ENCODE measurements at places on chromosomes 1 and 21.

DNA sequence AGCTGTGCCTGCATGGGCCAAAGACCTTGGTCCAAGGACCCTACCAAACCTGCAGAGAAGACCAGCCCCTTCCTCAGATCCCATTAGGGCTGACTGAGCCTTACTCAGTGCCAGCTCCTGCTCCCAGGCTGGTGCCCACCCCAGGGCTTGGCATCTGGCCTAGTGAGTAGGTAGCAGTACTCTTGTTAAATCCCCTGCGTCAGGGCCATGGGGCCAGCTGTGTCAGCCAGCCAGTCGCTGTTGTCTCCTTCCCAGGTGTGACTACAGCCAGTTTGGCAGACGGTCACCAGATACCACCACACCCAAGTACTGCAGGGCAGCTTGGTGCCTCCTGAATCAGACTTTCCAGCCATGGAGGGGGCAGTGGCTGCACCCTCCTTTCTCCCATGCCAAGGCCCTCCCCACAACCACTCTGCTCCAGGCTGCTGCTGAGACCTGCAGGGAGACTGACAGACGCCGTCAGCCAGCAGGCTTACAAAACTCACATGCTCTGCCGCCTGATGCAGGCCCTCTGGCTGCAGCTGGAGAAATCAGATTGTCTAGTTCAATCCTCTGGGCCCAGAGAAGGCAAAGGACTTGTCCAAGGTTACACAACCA is 3.0 kb downstream of the TENT5B start:
- peaks cover 24% of the 10 kb centered on the region for H3K27me3 ChIP-seq
- H3K4me1 ChIP-seq, result peaks cover 7% of the 10 kb centered on the region
- H3K36me3 ChIP-seq, result no peaks in the 10 kb centered on the region
- H3K4me3 ChIP-seq, result no peak overlapping the region
- no peak overlapping the region for H3K27ac ChIP-seq

GRCh38 chr1:158003406-158003800 is 10.0 kb downstream of the KIRREL1 start:
- H3K4me3 ChIP-seq, result no peak overlapping the region
- H3K27ac ChIP-seq, result no peak overlapping the region
- H3K4me1 ChIP-seq, result no peaks in the 10 kb centered on the region
- no peak for DNase-seq

DNA sequence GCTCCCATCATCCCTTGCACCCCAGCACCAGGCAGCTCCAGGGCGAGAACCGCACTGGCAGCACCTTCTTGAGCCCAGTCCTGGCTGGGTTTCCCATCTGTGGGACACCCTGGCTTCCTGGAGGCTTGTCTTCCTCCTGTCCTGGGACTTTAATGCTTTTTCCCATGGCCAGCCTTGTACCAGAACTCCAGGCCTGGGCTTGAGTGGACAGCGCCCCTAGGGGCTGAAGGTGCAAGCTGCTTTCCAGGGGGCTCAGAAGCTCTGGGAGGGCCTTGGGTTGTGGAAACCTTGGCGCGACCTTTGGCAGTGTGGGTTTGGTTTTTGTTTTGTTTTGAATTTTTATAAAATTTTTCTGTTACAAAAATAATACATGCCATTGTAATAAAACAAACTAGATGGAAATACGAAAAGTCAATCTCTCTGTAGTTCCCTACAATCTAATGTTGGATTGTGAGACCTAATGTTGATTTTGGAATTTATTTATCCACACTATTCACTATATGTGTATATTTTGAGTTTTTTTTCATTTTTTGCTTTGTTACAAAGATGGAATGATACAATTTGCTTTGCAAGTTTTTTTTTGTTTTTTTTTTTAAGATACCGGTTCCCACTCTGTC is 33.8 kb upstream of the RPL11 start:
- peaks cover 5% of the 10 kb centered on the region for H3K27me3 ChIP-seq
- DNase-seq, result peak; percentile 72
- no peak overlapping the region for H3K4me3 ChIP-seq
- H3K4me1 ChIP-seq, result no peaks in the 10 kb centered on the region
- H3K27ac ChIP-seq, result no peak overlapping the region

DNA sequence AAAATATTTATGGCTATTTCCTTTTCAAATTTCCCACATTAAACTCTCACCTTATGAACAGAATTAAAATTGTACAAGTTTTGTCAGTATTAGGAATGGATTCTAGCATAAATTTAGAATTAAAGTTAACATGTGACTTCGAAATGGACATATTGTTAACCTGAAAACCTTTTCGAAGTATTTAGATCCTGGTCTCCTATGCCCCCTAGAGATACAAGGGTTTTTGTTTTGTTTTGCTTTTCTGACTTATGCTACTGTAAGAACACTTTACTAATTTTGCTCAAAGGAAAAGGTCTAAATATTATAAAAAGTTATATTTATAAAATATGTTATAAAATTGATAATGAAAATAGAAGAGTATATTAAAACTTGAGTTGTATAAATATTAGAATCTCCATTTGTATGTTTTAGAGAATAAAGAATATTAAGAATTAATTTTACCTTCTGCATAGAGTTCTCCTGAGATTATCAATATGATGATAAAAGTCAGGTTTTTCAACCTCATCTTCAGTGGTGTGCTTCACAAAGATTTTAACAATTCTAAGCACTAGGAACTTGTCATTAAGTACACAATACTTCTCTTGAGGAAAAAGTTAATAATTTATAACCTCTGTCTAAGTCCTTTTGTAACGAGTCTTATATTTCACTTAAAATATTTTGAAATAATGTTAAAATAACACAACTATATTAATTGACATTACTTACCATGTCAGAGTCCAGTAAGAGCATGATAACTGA is at the start of gene F13B:
Gene F13B (minus strand): TSS at position 542 of the 738 bp plus-strand sequence. CDS start 37 bp downstream, at position 505.
- H3K27ac ChIP-seq, result no peak within 1 kb of the TSS
- no peak for DNase-seq
- H3K4me1 ChIP-seq, result no peaks in the 10 kb centered on the region
- no peak within 1 kb of the TSS for H3K4me3 ChIP-seq

DNA sequence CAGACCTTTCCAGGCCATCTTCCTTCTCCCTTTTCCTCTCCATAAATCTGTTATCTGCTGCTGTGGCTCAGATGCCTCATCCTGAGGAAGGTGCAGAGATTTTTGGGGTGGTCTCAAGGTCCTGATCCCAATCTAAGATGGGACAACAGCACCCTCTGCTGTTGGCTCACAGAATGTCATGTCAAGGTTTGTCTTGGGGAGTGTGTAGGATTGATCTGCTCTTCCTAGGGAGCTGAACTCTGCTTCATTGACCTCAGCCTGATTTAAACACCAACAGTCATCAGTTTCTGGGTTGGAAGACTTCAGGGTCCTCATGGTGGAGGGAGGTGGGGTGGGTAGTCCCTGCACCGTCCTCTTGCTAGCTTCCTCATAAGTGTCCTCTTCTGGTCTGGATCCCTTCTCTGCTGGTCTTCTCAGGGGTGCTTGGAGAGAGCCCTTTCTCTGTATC is 62.8 kb upstream of the LAX1 start:
- no peaks in the 10 kb centered on the region for H3K27me3 ChIP-seq
- H3K36me3 ChIP-seq, result peaks cover 11% of the 10 kb centered on the region
- H3K27ac ChIP-seq, result peak overlapping the region; percentile 11

GRCh38 chr1:84358695-84359094 is 39.6 kb upstream of the DNASE2B start:
- DNase-seq, result no peak
- peaks cover 2% of the 10 kb centered on the region for H3K27me3 ChIP-seq
- H3K27ac ChIP-seq, result no peak overlapping the region
- peaks cover 1% of the 10 kb centered on the region for H3K36me3 ChIP-seq
- peaks cover 4% of the 10 kb centered on the region for H3K4me1 ChIP-seq

DNA sequence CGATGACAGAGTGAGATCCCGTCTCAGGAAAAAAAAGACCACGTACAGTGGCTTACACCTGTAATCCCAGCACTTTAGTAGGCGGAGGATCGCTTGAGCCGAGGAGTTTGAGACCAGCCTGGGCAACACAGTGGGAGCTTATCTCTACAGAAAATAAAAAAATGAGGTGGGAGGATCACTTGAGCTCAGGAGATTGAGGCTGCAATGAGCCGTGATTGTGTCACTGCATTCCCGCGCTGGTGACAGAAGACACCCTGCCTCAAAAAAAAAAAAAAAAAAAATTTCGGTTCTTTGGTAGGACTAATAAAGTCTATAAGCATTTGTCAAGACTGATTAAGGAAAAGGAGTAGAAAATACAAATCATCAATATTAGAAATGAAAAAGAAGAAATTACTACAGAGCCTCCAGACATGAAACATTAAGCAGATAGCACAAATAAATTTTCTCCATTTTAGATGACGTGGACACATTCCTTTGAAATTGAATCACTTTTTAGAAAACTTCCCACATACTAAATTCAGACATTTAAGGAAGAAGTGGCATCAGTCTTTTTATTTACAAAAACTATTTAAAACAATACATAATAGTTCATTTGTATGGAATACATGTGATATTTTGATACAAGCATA is 30.4 kb downstream of the MORC3 start:
- no peak overlapping the region for H3K27ac ChIP-seq
- H3K27me3 ChIP-seq, result no peaks in the 10 kb centered on the region
- H3K4me3 ChIP-seq, result no peak overlapping the region
- peaks cover 29% of the 10 kb centered on the region for H3K36me3 ChIP-seq
- DNase-seq, result no peak

- no peaks in the 10 kb centered on the region for H3K27me3 ChIP-seq
- no peak for DNase-seq
- H3K4me1 ChIP-seq, result peaks cover 3% of the 10 kb centered on the region
- no peak overlapping the region for H3K27ac ChIP-seq
- H3K36me3 ChIP-seq, result peaks cover 17% of the 10 kb centered on the region
These were observed 77.6 kb upstream of the ZNF326 start for GRCh38 chr1:89917353-89917752.

GRCh38 chr1:56496821-56497772 is 82.3 kb downstream of the PLPP3 start:
- no peak overlapping the region for H3K4me3 ChIP-seq
- H3K27ac ChIP-seq, result no peak overlapping the region
- no peak for DNase-seq
- no peaks in the 10 kb centered on the region for H3K36me3 ChIP-seq
- peaks cover 9% of the 10 kb centered on the region for H3K27me3 ChIP-seq

- DNase-seq, result no peak
- H3K4me3 ChIP-seq, result peak overlapping the region; percentile 66
- H3K4me1 ChIP-seq, result peaks cover 70% of the 10 kb centered on the region
- H3K27ac ChIP-seq, result peak overlapping the region; percentile 87
- H3K36me3 ChIP-seq, result no peaks in the 10 kb centered on the region
These were observed 19.8 kb downstream of the ATP6V1G3 start for GRCh38 chr1:198520524-198521254.

DNA sequence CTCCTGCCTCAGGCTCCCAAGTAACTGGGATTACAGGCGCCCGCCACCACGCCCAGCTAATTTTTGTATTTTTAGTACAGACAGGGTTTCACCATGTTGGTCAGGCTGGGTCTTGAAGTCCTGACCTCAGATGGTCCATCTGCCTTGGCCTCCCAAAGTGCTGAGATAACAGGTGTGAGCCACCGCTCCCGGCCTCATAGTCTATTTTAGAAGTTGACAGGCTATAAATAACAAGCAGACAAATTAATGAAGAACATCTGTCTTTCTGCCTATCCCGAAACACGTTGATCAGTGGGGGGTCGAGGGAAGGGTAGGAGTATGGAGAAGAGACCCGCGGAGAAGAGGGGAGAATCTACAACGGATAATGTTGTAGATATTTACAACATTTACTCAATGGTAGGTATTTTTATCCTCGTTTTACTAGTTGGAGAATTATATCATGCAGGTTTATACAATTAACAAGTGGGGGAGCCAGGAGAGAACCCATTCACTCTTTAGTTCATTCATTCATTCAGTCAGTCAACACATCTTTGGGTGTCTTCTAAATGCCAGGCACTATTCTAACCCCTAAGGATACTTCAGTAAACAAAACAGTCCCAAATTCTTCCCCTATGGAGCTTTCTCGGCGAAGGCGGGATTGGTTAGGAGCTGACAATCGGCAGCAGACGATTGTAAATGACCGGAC is 497 bp upstream of the IFNAR2 start:
- peaks cover 23% of the 10 kb centered on the region for H3K36me3 ChIP-seq
- peak overlapping the region; percentile 90 for H3K4me3 ChIP-seq
- peak overlapping the region; percentile 80 for H3K27ac ChIP-seq
- no peak for DNase-seq
- H3K4me1 ChIP-seq, result peaks cover 48% of the 10 kb centered on the region

GRCh38 chr1:65457868-65458267 is 37.4 kb downstream of the LEPR start:
- no peak for DNase-seq
- H3K4me3 ChIP-seq, result no peak overlapping the region
- H3K27ac ChIP-seq, result no peak overlapping the region
- peaks cover 10% of the 10 kb centered on the region for H3K4me1 ChIP-seq

DNA sequence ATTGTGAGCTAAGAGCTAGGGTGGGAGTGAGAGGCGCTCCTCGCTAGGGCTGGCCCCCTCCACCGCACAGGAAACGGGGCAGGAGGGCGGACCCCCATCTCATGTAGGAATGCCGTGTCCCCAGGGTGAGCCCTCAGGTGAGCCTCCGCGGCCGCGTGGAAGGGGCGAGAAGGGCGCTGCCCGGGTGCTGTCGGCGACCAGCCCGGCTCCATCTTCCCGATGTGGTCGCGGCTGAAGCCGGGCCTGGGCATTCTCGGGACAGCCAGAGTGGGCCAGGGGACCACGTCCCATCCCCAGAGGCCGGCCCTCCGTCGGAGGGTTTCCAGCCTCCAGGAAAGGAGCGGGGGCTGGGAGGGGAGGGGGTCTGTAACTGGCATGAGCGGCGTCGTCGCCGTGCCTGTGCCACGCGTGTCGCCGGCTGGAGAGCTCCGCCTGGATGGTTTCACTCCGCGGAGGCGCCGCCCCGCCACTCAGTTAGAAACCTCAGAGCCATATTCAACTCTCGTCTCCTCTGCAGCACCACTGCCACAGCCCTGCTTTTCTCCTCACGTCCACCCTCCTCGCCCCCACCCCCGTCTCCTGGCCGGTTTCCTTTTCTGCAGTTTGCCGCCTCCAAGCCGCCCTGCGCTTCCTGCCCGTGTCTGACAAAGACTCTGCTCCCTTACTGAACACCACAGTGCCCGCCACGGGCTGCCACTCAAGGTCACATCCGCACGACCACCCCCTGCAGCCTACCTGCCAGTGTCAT is at the start of gene TMEM269:
Gene TMEM269 (plus strand): TSS at position 46 of the 748 bp plus-strand sequence. CDS start 4,903 bp downstream, outside the sequence.
- peak within 1 kb of the TSS; percentile 62 for H3K4me3 ChIP-seq
- H3K27me3 ChIP-seq, result no peaks in the 10 kb centered on the region
- peaks cover 16% of the 10 kb centered on the region for H3K4me1 ChIP-seq

DNA sequence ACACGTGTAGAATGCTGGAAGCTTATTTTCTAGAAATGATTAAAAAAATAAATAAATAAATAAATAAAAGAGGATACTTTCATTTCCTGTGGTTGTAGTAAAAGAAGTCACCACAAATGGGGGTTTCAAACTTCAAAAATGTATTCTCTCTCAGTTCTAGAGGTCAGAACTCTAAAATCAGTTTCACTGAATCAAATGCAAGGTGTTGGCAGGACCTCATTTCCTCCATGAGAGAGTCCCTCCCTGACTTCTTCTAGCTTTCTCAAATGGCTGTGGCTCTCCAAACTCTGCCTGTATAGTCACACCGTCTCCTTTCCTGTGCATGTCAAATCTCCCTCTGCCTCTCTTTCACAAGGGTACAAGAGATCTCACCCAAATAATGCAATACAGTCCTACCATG is 312.6 kb upstream of the CXADR start:
- H3K27ac ChIP-seq, result no peak overlapping the region
- no peaks in the 10 kb centered on the region for H3K4me1 ChIP-seq
- no peak for DNase-seq
- no peaks in the 10 kb centered on the region for H3K36me3 ChIP-seq
- no peaks in the 10 kb centered on the region for H3K27me3 ChIP-seq
